ENCODE measurements at places on chromosomes 3 and 15.

DNA sequence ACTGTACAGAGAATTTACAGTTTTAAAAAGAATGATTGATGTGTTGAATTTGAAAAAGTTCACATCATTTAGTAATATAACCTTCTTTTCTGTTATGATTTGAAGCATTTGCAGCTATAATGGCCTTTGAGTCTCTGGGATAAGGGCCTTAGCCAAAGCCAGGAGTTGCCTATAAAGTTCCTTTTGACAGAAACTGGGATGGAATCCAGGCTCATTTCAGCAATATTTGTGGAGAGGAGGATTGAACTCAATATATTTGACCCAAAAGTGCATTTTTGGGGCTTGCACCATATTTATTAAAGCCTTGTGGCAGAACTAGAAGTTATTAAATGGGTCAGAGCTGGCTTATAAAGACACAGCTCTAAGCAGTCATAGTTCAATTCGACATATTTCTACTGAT is 348.7 kb upstream of the EPHA3 start:
- H3K27ac ChIP-seq: no peak overlapping the region
- DNase-seq: no peak
- no peaks in the 10 kb centered on the region for H3K4me1 ChIP-seq
- no peaks in the 10 kb centered on the region for H3K27me3 ChIP-seq
- H3K4me3 ChIP-seq: no peak overlapping the region

DNA sequence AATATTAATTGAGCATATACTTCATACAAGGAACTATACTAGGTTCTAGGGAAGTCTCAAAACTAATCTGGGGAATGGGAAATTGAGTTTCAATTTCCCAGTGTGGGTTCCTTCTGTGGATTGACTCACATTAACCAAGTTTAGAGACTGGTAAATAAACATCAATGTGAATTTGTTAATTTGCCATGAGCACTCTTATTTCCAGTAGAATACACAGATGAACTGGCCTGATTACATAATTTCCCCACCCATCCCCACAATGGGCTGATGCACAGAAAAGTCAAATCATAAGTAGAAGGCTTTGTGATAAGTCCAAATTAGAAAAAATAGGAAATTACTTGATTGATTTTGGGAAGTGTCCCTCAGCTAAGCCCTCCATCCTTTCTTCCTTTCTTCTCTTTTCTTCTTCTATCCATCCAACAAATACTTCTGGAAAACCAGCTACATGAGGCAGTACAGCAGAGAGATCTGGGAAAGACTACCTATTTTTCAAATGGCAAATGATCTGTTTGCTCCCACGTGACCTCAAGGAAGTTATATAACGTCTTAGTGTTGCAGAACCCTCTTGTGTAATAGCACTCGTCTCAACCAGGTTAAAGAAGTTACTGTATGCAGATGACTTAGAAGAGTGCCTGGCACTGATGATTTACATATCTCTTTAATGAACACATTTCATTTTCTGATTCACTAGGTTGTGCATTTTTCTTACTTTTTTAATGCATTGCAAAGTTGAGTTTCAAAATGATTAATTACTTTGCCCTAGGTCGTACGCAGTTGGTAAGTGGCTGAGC is 312.3 kb downstream of the SV2B start:
- no peaks in the 10 kb centered on the region for H3K36me3 ChIP-seq
- H3K27me3 ChIP-seq: no peaks in the 10 kb centered on the region
- no peak overlapping the region for H3K4me3 ChIP-seq
- peak overlapping the region; percentile 1 for H3K27ac ChIP-seq
- DNase-seq: no peak
- H3K4me1 ChIP-seq: peaks cover 6% of the 10 kb centered on the region

- H3K27me3 ChIP-seq: no peaks in the 10 kb centered on the region
- DNase-seq: no peak
- H3K27ac ChIP-seq: no peak overlapping the region
- no peaks in the 10 kb centered on the region for H3K36me3 ChIP-seq
- H3K4me1 ChIP-seq: no peaks in the 10 kb centered on the region
Measured at GRCh38 chr15:73941044-73941443, 14.8 kb downstream of the LOXL1 start.

- DNase-seq: no peak
- H3K27me3 ChIP-seq: peaks cover 25% of the 10 kb centered on the region
- H3K4me3 ChIP-seq: no peak overlapping the region
- peak overlapping the region; percentile 16 for H3K27ac ChIP-seq
Measured at GRCh38 chr15:60399931-60400330, 2.1 kb upstream of the ANXA2 start.

DNA sequence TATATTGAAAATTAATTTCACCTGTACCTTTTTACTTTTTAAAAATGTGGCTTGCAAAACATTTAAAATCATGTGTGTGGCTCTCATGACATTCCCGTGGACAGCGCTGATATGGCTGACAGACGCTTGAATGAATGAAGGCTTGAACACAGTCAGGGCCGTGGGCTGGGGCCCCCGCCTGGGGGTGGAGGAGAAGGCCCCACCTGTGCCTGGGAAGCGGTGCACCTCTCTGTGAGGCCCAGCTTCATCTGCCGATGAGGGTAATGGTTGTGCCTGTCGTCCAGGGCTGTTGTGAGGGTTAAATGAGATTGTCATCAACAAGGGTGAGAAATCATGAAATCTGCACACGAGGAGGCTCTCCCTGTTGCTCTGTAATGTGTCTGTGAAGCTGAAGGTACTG is 85.9 kb upstream of the PRR23E start:
- no peak overlapping the region for H3K4me3 ChIP-seq
- no peaks in the 10 kb centered on the region for H3K4me1 ChIP-seq
- H3K27me3 ChIP-seq: no peaks in the 10 kb centered on the region
- H3K27ac ChIP-seq: no peak overlapping the region

DNA sequence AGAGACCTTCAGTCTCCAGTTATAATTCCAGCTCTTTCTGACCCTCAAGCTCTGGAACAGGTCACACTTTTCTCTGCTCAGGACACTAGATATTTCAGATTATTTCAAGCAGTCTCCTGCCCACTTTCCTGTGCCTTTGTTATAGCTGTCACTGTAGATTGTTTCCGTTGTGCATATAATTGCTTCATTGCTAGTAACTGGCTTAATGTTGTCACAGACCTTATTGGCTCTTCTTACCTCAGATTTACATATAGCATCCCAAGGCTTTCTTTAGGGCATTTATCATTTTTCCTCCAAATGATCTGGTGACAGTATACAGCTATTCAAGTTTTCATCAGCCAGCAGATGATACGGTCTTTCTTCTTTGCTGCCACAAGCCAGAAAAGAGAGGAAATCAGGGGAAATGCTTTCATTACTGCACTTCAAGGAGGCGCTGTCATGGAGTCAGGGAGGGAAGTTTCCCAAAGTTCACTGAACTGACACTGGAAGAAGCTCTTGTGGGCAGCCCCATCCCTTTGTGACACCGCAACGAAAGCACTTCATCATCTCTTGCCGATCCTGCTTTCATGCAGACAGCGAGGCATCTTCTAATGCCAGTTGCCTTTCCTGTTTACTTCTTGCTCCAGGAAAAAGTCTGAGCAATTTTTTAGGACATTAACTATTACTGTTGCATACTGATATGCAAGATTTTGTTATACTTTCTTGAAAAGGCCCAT is 181.9 kb downstream of the CDIN1 start:
- no peak for DNase-seq
- H3K36me3 ChIP-seq: no peaks in the 10 kb centered on the region
- H3K4me1 ChIP-seq: no peaks in the 10 kb centered on the region
- no peak overlapping the region for H3K4me3 ChIP-seq

DNA sequence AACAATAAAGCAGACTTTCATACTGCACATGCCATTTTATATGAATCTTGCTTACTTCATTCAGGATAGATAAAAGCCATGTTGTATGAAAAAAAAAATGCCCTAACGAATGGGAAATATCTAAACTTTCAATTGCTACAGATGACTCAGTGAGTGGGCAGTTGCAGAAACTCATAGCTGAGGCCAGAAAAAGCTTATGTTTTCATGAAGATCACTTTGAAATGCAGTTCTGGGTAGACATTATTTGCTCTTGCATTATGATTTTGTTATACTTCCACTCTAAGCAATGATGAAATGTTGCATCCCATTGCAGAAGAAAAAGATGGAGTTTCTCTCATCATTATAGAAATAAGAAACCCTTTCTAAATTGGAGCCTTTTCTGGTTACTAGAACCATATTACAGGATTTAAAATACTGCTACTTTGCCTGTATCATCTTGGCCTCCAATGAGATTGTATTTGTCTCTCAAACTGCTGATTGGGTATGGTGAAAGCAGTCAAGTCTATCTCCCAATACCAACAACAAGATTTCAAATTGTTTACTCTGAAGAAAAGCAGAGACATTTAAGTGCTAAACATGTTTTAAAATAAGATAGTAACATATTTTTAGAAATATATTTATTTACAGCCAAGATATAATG is 17.0 kb downstream of the PEAK1 start:
- no peak overlapping the region for H3K27ac ChIP-seq
- H3K4me3 ChIP-seq: no peak overlapping the region
- DNase-seq: no peak

DNA sequence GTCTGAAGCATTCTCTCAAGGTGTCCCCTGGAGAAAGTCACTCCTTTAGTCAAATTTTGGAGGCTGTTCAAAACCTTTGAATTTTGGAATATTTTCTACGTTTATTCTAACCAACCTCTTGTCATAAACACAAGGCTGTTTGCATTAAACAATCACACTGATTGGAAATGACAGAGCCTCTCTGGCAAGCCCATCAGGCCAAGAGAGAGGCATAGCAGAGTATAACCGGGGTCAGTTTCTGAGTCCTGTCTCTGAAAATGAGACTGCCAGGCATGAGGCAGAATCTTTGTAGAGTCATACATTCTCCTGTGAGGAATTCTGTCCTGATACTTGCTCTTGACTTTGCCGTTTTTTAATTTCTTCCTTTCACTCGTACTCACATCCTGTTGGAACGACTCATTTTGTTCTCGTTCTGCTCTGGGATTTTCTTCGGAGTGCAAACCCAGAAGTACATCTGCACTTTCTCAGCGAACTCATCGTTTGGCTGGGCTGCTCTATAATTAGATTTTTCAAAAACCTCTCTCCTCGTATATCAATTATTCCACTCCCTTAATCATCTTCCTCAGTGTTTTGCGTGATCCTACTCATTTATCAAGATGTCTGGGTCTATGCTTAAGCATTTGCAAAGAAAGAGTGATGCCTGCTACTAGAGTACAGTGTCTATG is 114.2 kb downstream of the AGBL1 start:
- H3K4me1 ChIP-seq: no peaks in the 10 kb centered on the region
- DNase-seq: no peak
- H3K27me3 ChIP-seq: no peaks in the 10 kb centered on the region
- no peak overlapping the region for H3K4me3 ChIP-seq

- peaks cover 8% of the 10 kb centered on the region for H3K4me1 ChIP-seq
- H3K27ac ChIP-seq: no peak overlapping the region
Measured at GRCh38 chr3:72188536-72188935, 403.6 kb upstream of the PROK2 start.

DNA sequence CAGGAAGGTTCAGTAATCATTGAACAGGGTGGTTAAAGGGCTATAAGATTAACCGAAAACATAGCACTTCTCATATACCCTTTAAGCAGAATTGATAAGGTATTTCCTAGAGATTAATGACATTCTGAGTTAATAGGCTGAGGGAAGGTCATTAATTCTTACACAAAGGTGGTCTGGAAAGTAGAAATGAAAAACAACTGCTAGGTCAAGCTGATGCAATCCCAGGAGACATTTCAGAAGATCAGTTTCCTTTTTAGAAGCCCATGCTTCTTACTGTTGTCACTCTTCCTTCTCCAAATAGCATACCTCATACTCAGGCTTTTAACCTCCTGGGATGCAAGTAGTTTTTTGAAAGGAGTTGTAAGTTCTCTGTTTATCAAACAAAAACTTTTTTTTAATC is 8.8 kb downstream of the FILIP1L start:
- DNase-seq: no peak
- H3K27me3 ChIP-seq: no peaks in the 10 kb centered on the region
- peaks cover 27% of the 10 kb centered on the region for H3K4me1 ChIP-seq
- H3K36me3 ChIP-seq: no peaks in the 10 kb centered on the region

GRCh38 chr3:112693186-112693585 is 52.2 kb upstream of the CCDC80 start:
- no peak overlapping the region for H3K4me3 ChIP-seq
- H3K4me1 ChIP-seq: no peaks in the 10 kb centered on the region
- no peaks in the 10 kb centered on the region for H3K27me3 ChIP-seq
- no peaks in the 10 kb centered on the region for H3K36me3 ChIP-seq
- DNase-seq: no peak

DNA sequence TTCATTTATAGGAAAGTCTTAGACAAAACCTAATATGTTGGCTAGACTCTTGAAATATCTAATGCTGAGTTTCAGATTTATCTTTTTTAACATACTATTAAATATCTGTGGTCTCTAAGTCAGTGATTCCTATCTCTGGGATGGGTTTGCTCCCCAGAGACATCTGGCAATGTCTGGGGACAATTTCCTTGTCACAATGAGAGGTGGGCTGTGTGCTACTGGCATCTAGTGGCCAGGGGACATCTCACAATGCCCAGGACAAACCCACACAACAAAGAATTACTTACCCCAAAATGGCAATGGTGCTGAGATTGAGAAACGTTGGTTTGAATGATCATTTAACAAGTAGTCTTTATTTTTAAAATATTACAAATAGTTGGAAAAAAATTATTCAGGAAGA is 602.1 kb downstream of the MAGI1 start:
- no peak overlapping the region for H3K4me3 ChIP-seq
- peak; percentile 33 for DNase-seq
- no peaks in the 10 kb centered on the region for H3K27me3 ChIP-seq
- no peak overlapping the region for H3K27ac ChIP-seq
- no peaks in the 10 kb centered on the region for H3K36me3 ChIP-seq
- no peaks in the 10 kb centered on the region for H3K4me1 ChIP-seq

DNA sequence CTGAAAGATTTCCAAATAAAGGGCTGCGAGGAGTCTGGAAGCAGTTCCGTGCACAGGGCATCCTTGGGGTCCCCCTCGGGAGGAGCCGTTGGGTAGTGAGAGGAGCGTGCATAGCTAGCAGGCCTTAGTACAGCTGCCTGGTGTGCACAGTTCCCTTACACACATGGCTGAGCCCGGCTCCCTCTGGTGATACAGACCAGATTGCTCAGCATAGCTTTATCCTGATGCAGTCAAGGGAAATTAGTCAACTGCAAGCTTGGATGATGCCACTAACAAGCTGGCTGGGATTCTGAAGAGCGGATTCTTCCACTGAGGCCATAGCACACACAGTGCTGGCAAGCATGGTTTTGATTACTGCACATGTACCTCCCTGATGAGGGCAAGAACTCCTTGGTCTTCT is 349.4 kb downstream of the LRTM1 start:
- DNase-seq: no peak
- no peaks in the 10 kb centered on the region for H3K27me3 ChIP-seq
- H3K4me1 ChIP-seq: no peaks in the 10 kb centered on the region
- H3K4me3 ChIP-seq: no peak overlapping the region
- no peak overlapping the region for H3K27ac ChIP-seq
- no peaks in the 10 kb centered on the region for H3K36me3 ChIP-seq

- no peaks in the 10 kb centered on the region for H3K27me3 ChIP-seq
- no peak overlapping the region for H3K4me3 ChIP-seq
- H3K27ac ChIP-seq: no peak overlapping the region
- peaks cover 4% of the 10 kb centered on the region for H3K4me1 ChIP-seq
- H3K36me3 ChIP-seq: no peaks in the 10 kb centered on the region
- no peak for DNase-seq
Measured at GRCh38 chr3:128780101-128780837, 54.3 kb downstream of the RAB7A start.
